ENCODE measurements at places on chromosomes 5 and 9.

GRCh38 chr9:131098391-131099101 lies 2.2 kb downstream of the AIF1L start:
- DNase-seq = no peak

DNA sequence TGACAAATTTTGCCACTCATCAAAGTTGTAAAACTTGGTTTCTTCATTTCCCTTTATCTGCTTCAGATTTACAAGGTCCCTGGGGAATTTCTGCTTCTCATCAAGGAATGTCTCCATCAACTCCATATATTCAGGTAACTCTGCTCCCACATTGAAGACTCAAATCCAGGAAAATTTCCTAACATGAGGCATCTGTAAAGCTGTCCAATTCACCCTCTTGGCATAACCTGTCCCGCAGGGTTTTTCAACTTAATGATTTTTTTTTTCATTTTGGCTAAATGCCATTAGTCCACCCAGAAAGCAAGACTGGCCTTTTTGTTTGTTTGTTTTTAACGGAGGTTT lies 50.2 kb upstream of the SLC30A5 start:
- no peak for DNase-seq

DNA sequence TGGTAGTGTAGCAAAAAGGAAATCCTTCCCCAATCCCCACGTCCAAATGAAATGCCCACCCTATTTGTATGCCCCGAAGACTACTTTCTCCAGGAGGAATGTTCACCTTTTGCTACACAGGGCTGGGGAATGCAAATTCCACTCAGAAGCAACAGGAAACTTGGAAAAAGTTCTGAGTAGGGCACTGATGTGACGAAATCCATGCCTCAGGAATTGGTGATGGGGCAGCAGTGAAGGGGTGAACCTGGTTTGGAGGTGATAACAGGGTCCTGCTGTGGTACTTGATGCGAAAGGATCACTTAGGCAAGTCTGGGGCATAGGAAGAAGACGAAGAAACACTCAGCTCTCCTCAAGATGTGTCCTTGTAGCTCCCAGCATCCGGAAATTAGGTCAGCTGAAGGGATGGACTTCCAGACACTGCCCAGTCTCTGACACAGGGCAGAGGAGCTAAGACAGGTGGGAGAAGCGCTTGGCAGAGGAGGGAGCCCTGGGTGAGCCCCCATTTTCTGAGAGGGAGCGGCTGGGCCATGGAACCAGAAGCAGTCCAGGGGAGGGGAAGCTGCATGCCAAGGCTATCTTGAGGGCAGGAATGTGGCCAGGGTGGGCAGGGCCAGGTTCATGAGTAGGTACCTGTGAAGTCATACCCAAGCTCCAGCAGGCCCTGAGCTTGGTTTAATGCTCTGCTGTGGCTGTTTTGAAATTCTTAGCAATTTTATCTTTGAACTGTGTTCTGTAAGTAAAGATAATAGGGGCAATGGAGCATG lies 22.2 kb upstream of the MVB12B start:
- no peak for DNase-seq

- DNase-seq = no peak
Observed at GRCh38 chr9:130129432-130130061, 42.7 kb upstream of the NCS1 start.

DNA sequence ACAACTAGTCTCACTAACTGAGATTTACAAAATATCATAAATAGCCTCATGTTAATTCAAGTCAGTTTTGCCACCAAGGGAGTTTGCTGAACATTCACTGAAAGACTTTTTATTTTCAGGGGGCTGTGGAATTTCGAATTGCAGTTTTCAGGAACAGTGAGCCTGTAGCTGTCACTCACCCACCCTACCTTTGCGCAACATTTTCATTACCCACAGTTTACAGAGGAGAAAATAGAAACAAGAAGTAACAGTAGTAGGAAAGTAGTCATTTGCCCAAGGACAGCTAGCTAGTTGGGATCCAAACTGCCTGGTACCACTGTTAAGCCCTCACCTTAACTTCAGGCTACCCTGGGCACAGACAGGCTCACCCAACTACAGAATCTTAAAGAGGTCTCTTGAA lies 154.1 kb downstream of the ADAMTS12 start:
- DNase-seq = no peak

GRCh38 chr5:38393636-38394035 lies 135.3 kb downstream of the EGFLAM start:
- no peak for DNase-seq

GRCh38 chr5:137753691-137754187 lies 424 bp downstream of the HNRNPA0 start:
- DNase-seq = no peak

DNA sequence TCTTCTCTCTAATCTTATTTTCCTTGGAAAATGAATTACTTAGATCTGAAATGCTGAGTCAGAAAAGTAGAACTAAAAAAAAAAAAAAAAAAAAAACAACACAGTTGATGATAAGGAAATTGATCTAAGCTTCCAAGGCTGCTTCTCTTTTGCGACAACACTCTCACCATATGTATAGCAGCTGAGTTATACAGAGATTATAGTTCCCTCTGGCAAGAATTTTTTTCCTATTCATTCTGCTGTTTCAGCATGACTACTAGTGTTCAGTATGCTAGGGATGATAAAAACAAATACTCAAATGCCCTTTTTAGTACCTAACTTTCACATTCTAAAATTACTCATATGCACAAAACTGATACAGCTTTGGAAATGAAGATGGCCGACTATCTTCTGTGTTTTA lies 267.3 kb downstream of the MLLT3 start:
- DNase-seq = no peak

DNA sequence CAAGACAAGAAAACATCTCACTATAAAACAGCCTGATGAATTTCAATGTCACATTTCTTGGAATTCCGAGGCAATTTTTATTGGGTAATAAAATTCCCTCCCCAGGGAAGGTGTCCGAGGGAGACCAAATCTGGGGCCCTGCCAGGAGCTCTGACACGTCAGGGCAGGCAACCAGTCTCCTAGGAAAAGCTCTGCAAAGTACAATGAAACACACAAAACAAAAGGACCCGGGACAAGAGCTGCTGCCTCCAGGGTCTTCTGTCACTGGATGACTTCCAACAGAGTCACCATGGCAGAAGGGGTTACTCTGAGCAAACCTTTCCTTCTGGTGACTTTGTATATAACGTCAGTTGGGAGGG lies 50.8 kb downstream of the SAXO1 start:
- no peak for DNase-seq

DNA sequence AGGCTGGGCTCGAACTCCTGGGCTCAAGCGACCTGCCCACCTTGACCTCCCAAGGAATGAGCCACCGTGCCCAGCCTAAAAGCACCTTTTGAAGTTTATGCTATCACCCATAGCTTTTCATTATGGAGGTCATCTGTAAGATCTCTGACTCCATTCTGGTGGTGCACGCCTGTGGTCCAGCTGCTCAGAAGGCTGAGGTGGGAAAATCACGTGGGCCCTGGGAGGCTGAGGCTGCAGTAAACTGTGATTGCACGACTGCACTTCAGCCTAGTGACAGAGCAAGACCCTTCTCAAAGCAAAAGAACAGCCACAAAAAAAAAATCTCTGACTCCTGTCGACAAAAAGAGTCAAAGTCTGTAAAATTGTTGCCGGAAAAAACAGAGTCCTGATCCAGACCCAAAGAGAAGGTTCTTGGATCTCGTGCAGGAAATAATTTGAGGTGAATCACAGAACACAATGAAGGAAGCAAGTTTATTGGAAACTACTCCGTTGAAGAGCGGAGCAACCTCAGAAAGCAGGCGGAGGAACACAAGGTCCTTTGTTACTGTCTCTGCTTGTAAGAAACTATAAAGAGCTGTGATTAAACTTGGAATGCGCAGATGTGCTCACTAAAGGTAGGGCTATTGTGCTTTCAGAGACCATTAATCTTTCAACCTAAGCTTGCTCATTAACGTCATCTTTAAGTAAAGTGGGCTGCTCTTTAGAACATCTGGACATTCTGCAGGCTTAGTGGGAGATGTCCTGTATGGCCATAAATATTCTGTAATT lies 2.0 kb upstream of the HAUS6 start:
- DNase-seq = no peak

DNA sequence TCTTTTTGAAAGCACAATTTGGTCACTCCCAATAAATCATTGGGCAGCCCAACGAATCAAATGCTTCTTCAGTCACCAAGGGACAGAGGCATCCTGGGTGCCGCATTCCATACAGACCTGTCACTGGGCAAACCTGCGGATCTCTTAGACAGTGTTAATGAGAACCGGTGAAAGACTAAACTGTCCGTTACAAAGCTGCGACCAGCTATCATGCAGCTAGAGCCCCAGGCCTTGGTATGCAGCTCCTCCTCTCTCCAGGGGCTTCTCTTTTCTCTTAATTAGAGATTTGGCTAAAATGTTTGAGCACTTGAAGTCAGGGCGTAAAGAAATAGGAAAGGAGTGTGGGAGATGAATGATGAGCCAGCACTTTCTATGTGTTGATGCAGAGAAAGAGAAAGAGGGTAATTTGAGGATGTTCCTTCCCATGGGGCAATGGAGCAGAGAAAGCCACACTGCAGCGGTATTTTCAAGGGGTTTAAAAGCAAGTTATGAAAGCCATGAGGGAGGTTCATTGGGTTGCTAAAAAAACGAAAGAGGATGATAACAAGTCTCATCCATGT lies 175.3 kb downstream of the RFK start:
- DNase-seq = no peak

DNA sequence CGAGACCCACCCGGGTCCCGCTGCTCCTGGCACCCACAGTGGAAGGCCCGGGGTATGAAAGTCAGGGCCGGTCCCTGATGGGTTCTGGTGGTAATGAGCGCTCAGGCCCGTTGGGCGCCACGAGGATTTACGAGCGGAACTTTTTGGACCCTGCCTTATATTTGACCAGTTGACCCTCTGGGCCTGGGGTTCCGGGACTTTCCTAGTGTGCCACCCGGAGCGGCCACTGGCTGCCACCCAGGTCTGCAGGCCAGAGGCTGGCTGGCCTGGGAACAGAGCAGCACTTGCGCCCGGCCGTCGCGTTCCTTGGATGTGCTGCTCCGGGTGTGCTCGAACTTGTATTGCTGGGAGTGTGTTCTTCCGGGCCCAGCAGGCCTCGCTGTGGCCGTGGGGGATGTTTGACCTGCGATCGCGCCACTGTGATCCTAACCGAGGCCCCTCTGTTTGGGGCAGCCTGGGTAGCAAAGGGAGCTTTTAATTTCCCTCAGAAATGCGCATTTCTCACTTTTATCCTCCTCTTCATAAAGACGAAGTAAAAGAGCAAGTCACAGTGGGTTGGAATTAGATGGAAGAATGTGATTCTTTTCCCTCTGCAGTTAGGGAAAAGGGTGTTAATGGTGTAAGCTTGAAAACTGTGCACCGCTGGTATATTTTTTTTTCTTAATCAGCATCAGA lies 1.2 kb downstream of the F2RL1 start:
- no peak for DNase-seq

DNA sequence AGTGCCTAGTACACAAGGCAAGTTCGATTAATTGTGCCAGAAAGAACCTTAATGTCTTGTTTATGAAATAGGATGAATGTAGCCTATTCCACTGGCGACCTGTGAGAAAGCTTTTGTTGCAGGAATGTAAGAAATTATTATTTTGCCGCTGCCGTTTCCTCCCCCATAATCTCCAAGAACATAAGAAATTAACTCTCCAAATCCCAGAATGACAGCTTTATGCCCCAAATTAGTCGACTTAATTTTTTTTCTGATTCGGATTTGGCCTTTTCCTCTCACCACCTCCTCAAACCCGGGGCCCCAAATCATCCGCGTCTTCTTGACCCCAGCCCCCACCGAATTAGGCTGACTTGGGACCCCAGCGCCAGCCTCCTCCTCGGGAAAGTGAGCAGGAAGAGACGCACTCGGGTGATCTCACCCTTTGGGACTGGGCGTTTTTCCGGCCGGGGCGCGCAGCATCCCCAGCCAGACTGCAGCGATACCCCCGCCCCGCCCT lies 682 bp upstream of the SPTAN1 start:
- DNase-seq = no peak
